Thymus (tissue), 14 donors: ENCODE measurements at places on chromosomes 5 and 9.

GRCh38 chr5:72597456-72597948 lies 90.3 kb upstream of the ZNF366 start:
- DNase-seq = no peak

DNA sequence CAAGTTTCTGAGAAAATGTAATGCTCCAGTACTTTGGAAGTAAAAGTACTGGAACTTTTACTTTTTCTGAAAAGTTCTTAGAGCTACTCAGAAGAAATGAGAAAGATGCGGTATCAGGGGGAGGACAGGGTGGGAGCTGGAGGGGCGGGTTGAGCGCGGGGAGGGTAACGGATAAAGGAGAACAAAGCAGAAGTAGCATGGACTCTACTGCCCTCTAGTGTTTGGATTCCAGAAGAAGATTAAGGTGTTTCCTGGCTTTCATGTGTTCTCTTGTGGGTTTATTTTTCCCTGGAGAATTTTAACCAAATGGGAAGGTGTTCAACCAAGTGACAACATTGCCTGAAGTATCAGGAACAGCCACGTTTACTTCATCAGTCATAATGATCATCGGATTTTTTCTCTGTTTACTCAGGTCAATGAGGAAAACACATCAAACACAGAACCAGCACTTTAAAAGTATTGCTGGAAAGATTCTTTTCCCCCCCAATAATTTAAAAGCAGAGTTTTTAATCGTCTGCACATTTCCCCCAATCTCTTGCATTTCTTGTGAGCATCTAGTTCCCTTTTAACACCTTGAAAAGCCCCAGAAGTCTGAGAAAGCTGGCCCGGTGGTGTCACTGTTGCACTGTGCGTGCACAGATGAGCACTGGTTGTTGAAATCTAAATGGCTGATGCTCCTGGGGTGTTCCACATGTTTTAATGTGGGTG lies 190.6 kb downstream of the MPDZ start:
- no peak for DNase-seq

GRCh38 chr9:130172858-130173665 lies 858 bp downstream of the NCS1 start:
- no peak for DNase-seq

DNA sequence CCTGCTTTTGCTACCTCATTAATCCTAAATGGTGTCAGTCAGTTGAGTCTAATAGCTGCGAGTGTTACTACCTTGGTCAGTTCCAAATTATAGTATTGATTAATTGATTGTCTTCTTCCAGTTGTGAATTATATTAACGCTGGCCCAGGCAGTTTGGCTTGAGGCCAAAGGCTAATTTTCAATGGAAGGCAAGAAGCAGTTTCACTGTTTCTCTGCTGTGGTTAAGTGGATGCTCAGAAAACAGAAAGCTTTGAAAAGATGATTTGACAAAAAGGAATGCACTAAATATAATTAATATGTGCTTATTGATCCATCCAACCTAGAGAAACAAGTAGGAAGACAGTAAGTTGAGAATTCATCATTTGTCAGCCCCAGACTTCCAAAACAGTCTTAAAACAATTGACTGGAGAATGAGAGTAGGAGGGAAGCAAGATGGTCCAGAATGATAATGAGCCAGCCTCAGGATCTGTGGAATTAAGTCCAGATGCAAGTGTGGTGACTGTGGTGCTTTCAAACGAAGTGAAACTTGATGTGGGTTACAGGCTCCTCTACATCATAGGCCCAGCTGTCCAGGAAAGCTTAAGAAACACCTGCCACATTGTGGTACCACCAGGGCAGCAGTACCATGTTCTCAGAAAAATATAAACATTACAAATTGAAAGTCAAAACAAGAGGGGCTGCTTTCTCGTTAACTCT lies 1371.0 kb upstream of the DMAC1 start:
- no peak for DNase-seq

GRCh38 chr5:157857816-157858526 lies 974 bp downstream of the CLINT1 start:
- peak; percentile 38 for DNase-seq

DNA sequence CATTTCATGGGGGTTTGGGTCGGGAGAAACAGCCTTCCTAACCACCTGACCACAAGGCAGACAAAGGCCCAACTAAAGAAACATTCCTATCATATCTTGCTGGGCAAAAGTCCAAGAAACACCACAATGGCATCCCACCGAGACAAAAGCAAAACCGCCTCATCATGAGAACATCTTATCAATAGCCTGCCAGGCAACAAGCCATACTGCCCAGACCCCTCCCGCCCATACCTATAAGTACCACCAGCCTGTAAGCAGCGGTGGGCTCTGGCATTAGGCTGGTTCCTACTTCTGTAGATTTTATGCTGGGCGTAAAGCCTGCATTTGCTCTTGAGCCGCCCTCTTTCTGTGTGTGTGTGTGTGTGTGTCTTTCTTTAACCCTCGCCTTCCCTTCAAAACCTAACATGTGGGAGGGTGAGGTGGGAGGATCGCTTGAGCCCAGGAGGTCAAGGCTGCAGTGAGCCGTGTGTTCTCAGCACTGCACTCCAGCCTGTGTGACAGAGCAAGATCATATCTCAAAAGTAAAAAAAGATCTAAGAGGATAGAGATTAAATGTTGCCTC lies 56.9 kb downstream of the PDE6A start:
- no peak for DNase-seq

DNA sequence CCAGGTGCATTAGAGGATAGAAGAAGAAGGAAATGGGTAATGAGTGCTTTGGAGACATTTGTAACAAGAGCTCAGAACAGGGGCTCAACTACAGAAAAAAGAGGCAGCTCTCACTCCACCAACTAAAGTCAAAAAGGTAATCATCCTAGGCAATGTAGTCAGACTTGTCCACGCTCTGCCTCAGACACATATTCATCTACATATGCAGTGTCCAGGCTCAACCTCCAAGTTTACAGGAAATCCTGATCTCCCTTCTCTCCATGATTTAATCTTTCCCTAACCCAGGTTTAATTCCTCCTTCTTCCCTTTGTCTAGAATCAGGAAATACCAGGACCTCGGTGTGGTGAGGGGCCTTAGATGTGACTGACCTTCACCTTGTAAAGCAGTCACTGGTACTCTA lies 65.7 kb upstream of the SELENOP start:
- DNase-seq = no peak

DNA sequence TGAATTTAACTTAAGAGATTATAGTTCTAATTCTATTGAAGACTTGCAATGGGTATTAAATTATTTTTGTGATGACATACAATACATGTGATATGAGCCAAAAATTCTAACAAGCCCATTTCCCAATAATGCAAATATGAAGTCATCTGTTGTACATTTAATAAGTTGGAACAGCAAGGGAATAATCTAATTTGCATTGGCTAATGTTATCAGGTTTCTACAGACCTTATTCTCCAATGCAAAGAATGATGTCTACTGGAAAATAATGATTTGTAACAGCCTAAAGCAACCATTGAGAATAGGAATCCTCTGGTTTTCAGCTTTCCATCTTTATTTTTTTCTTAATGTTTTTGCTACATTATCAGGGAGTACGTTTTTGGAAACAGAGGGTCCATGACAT lies 89.1 kb upstream of the MINAR2 start:
- no peak for DNase-seq

DNA sequence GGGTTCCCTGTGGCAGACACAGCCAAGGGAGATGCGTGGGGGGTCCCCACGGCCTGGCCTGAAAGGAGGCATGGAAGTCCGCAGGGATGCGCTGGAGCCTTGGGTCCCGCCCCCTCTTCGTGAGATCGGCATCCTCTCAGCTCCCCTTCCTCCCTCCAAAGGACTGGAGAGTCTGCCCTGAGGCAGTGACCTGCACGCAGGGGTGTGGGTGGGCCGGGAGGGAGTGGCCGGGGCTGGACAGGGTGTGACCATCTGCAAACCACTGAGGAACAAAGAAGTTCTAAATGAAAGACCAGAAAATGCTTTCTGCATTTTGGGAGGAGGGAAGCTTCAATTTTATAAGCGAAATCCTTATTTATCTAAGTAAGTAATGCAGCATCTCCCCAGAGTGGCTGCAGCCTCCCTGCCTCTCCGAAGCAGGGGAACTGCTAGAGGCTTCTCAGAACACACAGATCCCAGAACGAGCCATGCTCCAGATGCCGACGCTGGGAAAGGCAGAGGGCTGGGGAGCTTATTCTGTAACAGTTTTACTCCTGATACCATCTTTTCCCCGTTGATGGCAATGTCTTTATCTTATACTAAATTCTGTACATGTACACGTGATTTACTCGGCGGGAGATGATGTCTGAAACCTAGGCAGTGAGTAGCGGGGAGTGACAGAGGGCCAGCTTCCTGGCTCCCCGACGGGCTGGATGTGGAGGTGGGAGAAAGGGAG lies 221.7 kb downstream of the FANCC start:
- DNase-seq = no peak

GRCh38 chr5:157362982-157363381 lies 97.0 kb upstream of the NIPAL4 start:
- DNase-seq = no peak

- DNase-seq = no peak
Observed at GRCh38 chr5:52878656-52879055, 90.9 kb downstream of the ITGA1 start.

DNA sequence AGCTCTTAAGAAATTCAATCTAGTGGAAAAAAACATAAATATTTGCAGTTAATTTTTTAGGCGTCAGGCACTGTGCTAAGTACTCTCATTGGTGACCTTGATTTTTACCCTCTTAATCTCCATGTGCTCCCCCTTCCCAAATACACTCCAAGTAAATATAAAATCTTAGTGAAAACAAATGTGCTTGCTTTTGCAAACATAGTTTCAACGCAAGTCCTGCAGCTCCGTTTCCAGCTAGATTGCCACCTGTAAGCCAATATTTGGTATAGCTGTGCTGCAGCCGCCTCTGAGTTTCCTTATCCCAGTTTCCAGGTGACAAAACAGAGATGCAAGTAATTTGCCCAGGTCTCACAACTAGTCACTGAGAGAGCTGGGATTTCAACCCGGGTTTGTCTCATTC lies 1.9 kb upstream of the MTMR12 start:
- DNase-seq = no peak

DNA sequence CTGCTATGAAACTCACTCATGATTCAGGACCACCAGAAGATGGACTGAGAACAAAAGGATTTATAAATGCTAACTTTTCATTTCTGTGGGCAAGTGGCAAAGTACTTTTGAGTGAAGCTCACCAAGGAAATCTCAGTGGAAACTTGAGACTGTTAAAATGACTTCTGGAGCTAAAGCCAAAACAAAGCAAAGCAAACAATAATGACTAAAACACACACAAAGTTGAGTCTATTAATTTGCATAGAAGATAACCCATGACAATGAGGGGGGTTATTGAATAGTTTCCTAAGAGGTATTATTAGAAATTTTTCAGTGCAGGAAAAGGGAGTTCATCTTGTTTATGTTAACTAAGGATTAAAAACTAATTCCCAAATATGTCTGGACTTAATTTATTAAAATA lies 612.8 kb upstream of the FAM174A start:
- no peak for DNase-seq
